ENCODE measurements at places on chromosomes 7 and 10.

DNA sequence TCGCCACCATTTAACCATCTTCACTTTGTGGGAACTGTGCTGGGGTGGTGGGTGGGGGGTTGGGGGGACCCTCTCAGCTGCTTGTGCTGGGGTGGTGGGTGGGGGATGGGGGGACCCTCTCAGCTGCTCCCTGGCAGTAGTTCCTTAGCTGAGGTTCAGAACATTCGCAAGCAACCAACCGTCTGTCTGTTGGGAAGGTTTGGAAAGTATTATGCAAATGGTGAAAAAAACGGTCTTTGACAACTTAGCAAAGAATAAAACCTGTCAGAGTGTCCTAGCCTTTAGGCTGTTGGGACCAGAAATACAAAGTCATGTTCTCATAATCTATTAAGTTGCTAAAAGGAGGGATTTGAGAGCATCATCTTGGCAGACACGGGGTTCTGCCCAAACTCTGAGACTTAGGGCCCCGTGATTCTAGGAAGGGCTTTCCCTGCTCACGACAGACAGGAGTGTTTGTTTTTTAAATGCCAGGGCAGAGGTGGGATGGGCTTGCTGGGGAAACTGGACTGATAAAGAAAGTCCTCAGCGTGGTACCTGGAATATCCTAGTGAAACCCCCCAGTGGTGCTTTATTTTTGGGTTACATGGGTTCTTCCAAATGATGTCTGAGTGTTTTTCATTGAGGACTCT, 14.1 kb upstream of the SRGN start:
- no peak for DNase-seq

DNA sequence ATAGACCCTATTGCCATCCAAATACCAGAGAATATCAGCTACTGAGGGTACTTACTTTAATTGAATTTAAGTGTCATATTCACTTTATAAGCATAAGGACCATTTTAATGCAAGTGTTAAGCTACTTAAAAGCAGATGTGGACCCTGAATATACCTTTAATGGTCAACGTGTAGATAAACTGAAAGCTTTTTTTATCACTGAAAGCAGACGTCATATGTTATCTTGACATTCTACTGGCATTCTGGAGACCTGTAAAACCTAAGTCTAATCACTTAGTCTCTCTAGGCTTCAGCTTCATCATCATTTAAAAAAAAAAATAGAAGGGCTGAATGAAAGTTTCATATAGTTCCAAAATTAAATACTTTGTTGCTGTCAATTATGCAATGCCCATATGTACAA, 116.5 kb downstream of the ELAPOR2 start:
- DNase-seq = no peak

GRCh38 chr7:134329614-134330346, 13.1 kb upstream of the SLC35B4 start:
- DNase-seq = no peak

GRCh38 chr10:90319188-90319914, 538.5 kb downstream of the HTR7 start:
- DNase-seq = no peak

DNA sequence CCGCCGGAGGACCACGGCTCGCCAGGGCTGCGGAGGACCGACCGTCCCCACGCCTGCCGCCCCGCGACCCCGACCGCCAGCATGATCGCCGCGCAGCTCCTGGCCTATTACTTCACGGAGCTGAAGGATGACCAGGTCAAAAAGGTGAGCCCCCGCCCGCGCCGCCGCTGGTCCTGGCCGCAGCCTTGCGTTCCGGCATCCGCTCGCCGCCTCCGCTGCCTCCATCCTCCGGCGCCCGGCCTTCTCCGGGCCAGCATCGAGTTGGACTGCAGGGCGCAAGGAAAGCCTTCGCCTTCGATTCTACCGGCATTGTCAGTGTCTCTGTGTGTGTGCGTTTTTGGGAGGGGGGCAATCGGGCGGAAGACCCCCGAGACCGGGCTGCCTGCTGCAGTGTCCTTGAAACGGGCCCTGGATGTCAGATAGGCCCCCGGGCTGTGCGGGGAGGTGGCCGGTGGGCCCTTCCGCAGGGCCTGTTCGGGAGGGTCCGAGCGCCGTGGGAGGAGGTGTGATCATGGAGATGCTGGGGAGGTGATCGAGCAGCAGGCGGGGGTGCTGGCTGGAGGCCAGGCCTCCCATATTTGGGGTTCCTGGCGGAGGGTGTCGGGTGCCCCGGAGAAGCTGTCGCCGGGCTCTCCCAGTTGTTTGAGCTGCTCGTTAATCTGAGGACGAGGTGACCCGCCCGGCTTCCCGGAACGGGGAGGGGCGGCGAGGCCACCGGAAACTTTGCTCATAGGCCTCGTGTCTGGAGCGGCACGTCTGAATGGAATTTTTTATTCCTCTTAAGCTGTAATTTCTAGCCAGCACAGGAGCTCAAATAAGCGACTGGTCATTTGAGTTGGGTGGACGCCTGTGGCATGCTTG, 40.8 kb downstream of the HK1 start:
- peak; percentile 51 for DNase-seq

DNA sequence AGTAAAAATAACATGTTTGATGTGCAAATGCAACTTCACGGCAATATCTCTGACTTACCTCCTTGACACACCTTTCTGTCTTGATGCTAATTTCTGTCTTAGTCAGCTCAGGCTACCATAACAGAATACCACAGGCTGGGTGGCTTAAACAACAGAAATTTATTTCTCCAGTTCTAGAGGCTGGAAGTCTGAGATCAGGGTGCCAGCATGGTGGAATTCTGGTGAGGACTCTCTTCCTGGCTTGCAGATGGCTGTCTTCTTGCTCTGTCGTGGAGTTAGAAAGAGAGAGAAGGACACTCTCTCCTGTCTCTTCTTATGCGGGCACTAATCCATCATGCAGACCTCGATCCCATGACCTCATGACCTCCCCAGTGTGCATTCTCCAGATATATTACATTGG, 134.9 kb downstream of the VTI1A start:
- DNase-seq = no peak

GRCh38 chr10:72445851-72446250, 91.1 kb upstream of the DNAJB12 start:
- no peak for DNase-seq

DNA sequence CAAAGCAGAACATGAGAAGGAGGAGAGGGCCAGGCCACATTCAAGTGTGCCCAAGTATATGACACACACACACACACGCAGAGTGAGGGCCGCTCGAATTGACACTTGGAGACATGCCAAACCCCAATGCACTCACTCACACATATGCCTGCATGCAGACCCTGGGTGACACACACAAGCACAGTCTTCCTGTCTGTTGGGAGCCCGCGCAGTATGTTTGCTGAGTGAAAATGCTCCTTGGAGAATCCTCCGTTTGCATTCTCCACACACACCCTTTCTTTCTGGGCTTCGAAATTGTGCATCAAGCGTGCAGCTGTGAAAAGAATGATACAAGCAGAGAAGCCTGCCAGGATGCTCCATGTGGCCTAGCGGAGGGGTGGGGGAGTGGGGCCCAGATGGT, 120.9 kb downstream of the PLXNA4 start:
- DNase-seq = peak; percentile 8

DNA sequence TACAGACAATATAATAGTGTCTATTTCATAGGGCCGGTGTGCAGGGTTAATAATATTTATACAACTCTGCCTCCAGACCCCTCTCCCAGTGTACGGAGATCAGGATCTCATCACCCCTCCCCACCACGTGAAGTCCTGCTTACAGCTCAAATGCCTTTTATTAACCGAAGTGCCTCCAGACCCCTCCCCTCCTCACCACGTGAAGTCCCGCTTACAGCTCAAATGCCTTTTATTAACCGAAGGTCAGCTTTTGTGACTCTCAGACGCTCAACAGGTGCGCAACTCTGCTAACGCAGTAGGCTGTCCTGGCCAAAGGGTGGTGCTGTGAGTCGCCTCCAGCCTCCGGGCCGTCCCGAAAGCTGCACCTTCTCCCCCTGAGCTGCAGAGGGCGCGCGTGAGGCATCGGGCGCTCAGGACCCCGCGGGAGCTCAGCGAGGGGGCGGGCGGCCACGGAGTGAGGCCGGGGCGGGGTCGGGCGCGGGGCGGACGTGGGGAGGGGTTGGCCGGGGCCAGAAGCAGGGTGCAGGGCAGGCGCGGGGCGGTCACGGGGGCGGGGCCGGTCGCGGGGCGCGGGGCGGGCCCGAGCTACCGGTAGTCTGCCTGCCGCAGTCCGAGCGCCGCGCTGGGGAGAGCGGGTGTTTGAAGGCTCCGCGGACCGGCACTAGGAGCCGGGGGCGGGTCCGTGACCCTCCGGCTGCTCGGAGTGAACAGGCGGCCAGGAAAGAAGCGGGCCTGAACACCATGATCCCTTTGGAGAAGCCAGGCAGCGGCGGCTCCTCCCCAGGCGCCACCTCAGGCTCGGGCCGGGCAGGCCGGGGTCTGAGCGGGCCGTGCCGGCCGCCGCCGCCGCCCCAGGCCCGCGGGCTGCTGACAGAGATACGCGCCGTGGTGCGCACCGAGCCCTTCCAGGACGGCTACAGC, at the start of gene STK17A:
Gene STK17A, plus strand, starts transcription at position 606 of the 921 bp plus-strand sequence. Its CDS starts 136 bp downstream, at position 742.
- DNase-seq = peak; percentile 85
